GM23248 (cell line): ENCODE measurements at places on chromosomes 13 and 19. TPM values are rescaled to one million over a fixed set of nuclear protein-coding genes. Genes with fewer than 3 reads are reported as not detected.
A peak's percentile ranks its signal among the peaks of the same experiment; 100 is the strongest.

The GGN gene
- 1.4 and 2.0 TPM in 2 replicates for polyA plus RNA-seq

- no peaks in the 10 kb centered on the region for H3K27me3 ChIP-seq
- DNase-seq: no peak
- H3K36me3 ChIP-seq: 0 out of 2 replicates have a peak, but pooled peaks cover 7% of the 10 kb centered on the region
- peaks cover 33% of the 10 kb centered on the region for H3K4me1 ChIP-seq
Observed at GRCh38 chr13:49064476-49064875, 88.8 kb downstream of the FNDC3A start.

DNA sequence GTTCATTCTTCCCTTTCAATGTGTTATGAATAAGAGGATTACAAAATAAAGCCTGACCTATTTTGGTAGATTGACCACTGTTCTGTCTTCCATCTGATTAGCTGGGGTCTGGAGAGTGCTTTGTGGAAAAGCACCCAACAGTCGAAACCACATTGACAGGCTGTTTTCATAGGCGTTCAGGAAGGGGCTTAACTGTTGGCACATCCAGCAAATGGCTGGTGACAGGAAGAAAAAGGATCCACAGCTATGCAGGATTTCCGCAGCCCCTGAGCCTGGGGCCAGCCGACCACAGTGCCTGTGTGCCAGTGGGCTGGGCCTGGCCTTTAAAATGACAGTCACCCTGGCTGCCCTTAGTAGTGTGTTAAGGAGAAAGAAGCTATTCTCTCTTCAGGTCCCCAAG lies 113.3 kb downstream of the SIPA1L3 start:
- no peaks in the 10 kb centered on the region for H3K27me3 ChIP-seq
- no peak overlapping the region for H3K4me3 ChIP-seq
- H3K36me3 ChIP-seq: no peaks in the 10 kb centered on the region
- no peak for DNase-seq
- peaks cover 21% of the 10 kb centered on the region for H3K4me1 ChIP-seq

DNA sequence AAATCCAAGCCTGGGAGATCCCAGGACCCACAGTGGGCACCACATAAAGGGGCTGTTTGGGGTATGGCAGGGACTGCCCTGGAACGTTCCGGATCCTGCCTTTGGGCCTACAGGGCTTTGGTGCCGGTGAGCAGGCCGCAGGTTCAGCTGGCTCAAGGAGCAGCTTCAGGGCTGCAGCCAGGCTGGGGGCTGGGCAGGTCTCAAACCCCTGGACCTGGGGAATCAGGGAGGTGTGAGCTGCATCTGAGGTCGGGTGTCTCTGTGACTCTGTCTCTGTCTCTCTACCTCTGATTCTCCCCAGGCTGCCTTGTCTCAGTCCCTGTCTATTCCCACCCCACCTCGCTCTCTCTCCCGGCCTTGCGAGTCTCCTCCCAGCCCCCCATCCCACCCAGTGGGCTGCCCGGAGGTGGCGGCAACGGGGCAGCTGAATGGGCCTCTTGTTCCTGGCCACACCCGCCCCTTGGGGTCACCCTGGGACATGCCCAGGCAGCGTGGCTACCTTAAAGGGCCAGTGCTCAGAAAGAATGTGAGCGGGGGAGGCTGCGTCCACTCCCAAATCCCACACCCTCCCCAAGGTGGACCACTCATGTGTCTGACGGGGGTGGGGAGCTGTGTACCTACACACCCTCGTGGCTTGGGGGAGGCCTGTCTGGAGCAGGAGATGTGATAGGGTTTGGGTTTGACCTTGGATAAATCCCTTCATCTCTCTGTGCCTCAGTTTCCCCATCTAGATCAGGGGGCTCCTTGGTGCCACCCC lies 31.1 kb downstream of the NFIC start:
- DNase-seq: peak; percentile 55
- H3K27me3 ChIP-seq: no peaks in the 10 kb centered on the region
- peak overlapping the region; percentile 20 for H3K27ac ChIP-seq
- peaks cover 24% of the 10 kb centered on the region for H3K4me1 ChIP-seq

The FXYD7 gene
- polyA plus RNA-seq: not detected in 2 replicates

DNA sequence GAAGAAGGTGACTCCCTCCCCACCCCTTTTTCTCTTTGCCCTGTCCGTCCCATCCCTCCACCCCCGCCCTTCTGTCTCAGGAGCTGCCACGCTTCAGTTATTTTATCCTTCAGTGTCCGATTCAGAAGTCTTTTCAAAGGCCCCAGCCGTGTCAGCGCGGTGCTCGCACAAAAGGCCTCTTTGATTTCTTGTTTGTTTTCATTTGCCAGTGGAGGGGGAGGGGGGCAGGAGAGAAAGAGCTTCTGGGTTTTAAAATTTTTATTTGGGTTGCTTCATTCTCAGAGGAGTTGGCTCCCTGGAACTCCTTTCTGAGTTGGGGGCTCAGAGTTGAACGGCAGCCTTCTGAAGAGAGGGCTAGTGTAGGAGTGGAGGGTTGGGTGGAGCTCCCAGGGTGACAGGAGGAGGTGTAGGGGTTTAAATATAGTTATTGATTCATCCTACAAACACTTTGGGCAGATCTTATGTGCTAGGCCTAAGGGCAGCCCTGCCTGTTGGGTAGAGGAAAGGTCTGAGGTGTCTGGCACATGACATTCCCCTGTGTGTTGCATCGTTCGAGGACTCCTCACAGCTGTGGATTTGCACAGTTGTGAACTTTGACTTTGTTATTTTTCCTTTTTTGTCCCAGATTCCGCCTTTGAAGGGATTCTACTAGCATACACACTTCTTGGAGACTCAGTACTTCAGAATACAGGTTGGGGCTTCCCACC lies 36.8 kb downstream of the NFIX start:
- H3K27ac ChIP-seq: peak overlapping the region; percentile 94
- no peaks in the 10 kb centered on the region for H3K36me3 ChIP-seq
- peaks cover 97% of the 10 kb centered on the region for H3K4me1 ChIP-seq
- H3K27me3 ChIP-seq: no peaks in the 10 kb centered on the region
- DNase-seq: peak; percentile 85

The PEX11G gene
- 6.0 and 6.2 TPM in 2 replicates for polyA plus RNA-seq

- H3K27me3 ChIP-seq: no peaks in the 10 kb centered on the region
- no peak overlapping the region for H3K27ac ChIP-seq
- peaks cover 6% of the 10 kb centered on the region; the same call in 1 of the 2 replicates for H3K4me1 ChIP-seq
- no peaks in the 10 kb centered on the region for H3K36me3 ChIP-seq
Observed at GRCh38 chr13:97205982-97206381, 16.2 kb upstream of the MBNL2 start.

DNA sequence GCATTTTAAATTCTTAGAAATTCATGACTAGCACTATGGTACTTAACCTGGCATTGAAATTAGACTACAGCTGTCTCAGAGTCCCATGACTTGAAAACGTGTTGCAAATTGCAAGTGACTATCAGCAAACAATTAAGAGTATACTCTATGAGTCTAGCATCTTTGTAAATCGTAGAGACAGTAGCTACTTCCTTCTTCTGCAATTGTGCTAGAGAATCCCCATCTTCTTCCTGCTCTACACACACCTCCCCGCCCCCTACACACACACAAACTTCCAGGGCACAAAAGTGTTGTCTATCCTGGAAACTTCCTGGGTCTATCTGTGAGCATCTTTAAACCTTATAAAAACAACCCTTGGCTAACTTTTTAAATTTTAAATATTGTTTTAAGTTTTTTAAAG lies 35.2 kb upstream of the MIR17HG start:
- H3K27ac ChIP-seq: no peak overlapping the region
- DNase-seq: no peak
- H3K27me3 ChIP-seq: peaks cover 23% of the 10 kb centered on the region

DNA sequence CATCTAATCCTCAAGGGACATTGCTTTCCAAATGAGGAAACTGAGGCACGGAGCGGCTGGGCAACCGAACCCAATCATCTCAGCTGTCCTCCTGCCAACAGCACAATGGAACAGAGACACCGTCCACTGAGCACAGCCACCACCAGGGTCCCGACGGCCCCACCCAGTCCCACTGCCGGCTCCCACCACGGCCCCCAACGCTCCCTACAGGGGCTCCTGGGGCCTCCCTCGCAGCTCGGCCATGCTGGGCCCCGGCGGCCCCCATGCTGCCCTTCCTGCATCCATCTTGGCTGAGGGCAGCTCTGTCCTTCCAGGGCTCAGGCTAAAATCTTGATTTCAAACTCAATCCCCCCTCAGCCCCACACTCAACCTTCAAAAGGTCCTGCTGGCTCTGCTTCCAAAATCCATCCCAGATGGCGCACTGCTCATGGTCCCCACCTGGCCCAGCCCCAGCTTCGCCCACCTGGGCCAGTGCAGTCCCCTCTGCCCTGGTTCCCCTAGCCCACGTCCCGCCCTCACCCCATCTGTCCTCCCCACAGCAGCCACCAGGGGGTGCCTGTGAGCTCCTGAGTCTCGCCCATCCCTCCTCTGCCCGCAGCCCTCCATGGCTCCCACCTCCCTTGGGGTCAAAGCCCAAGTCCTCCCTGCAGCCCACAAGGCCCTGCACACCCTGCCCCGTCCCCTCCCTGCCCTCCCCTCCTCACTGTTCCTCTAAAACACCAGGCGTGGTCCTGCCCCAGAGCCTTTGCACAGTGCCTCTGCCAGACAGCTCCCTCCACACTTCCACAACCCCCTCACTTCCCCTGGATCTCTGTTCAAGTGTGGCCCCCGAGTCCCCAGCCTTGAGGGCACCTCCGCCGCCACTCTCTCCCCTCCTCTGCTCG lies 7.9 kb downstream of the PIP5K1C start:
- no peak overlapping the region for H3K27ac ChIP-seq
- H3K4me3 ChIP-seq: no peak overlapping the region
- H3K4me1 ChIP-seq: no peaks in the 10 kb centered on the region
- H3K27me3 ChIP-seq: no peaks in the 10 kb centered on the region
- no peak for DNase-seq

- no peaks in the 10 kb centered on the region for H3K36me3 ChIP-seq
- H3K4me1 ChIP-seq: peaks cover 5% of the 10 kb centered on the region; the same call in 1 of the 2 replicates
- H3K27me3 ChIP-seq: 0 out of 2 replicates have a peak, but pooled peaks cover 2% of the 10 kb centered on the region
- peak; percentile 19 for DNase-seq
- no peak overlapping the region for H3K27ac ChIP-seq
- no peak overlapping the region for H3K4me3 ChIP-seq
Observed at GRCh38 chr13:101019126-101019525, 344.5 kb upstream of the TMTC4 start.

The PLPPR2 gene
- 52.0 TPM in 2 replicates for polyA plus RNA-seq

- H3K27ac ChIP-seq: no peak overlapping the region
- H3K4me1 ChIP-seq: no peaks in the 10 kb centered on the region
Observed at GRCh38 chr19:3604987-3605343, 1.7 kb downstream of the TBXA2R start.

DNA sequence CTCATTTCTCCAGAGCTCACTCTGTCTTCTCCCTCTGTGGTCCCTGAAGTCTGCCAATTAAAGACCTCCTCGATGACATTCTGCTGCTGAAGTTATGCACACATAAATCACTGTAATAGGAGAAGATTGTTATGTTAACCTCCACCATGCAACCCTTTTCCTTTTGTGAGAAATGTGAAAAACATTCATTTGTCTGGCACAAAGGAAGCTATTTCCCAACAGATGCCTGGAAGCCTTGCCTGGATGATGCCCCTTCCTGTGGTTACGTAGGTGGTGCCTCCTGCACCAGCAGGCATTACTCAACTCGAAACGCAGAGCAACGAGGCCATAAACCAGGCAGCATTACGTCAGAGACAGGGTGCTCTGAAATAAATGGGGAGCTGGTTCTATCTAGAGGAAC lies 327.4 kb upstream of the ZNF507 start:
- H3K36me3 ChIP-seq: no peaks in the 10 kb centered on the region
- H3K4me1 ChIP-seq: peaks cover 11% of the 10 kb centered on the region
- peak overlapping the region; percentile 14; the same call in 1 of the 2 replicates for H3K27ac ChIP-seq

DNA sequence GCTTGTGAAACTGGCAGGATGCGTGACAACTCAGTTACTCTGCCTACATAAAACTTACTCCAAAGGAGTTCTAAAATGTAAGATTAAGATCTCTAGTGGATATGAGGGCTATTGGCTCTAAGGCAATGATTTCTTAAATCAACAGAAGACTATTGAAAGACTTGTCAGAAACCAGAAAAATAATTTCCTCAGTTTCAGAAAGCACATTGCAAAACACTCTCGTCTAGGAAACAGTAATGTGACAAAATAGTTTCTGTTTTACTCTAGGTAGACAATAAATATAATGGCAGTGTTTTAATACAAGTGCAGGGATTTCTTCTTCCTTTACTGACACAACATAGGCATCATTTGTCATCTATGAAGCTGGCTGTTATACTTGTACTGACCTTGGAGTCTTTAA lies 230.1 kb downstream of the KCTD12 start:
- H3K27me3 ChIP-seq: no peaks in the 10 kb centered on the region
- H3K4me3 ChIP-seq: no peak overlapping the region
- H3K27ac ChIP-seq: no peak overlapping the region
- no peak for DNase-seq
- no peaks in the 10 kb centered on the region for H3K36me3 ChIP-seq

DNA sequence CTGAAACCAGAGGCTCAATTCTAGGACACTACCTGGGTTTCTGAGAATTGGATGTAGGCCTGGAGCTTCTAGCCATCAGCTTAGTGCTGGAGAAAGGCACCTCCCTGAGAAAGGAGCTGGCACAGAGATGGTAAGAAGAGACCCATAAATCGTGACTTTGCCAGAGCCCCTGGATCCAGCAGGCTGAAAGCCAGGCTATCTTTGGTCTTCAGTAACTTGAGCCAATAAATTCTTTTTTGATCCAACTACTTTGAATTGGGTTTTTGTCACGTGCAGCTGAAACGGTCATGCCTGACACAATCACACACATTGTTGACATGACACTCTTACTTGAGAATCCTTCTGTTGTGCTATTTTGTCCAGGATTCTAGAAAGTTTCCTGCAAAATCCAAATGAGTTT lies 103.4 kb downstream of the LHFPL6 start:
- no peaks in the 10 kb centered on the region for H3K4me1 ChIP-seq
- no peaks in the 10 kb centered on the region for H3K27me3 ChIP-seq
- H3K27ac ChIP-seq: no peak overlapping the region
- H3K36me3 ChIP-seq: no peaks in the 10 kb centered on the region

DNA sequence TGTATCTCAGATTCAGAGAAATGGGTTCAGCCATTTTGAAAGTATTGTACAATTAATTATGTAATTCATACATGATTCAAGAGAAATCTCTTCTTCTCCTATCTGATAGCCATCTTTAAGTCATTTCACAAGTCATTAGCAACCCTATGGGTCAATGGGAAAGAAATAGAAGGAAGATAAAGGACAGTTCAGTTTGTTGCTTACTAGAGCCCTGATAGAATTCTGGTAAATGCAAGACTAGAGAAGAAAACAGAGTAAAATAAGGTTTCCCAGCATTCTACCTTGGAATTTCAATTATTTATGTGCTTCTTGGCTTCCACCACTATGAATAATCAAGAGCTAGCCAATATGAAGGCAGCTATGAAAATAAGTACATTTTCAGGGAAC lies 117.7 kb downstream of the LHFPL6 start:
- no peaks in the 10 kb centered on the region for H3K36me3 ChIP-seq
- peak overlapping the region; percentile 59 for H3K27ac ChIP-seq
- H3K27me3 ChIP-seq: no peaks in the 10 kb centered on the region
- peak overlapping the region; percentile 33 for H3K4me3 ChIP-seq
- DNase-seq: peak; percentile 34

The KRTDAP gene
- not detected in 2 replicates for polyA plus RNA-seq

The NAXD gene
- 26.9 and 28.1 TPM in 2 replicates for polyA plus RNA-seq
